ENCODE measurements at places on chromosomes 6 and 20.

DNA sequence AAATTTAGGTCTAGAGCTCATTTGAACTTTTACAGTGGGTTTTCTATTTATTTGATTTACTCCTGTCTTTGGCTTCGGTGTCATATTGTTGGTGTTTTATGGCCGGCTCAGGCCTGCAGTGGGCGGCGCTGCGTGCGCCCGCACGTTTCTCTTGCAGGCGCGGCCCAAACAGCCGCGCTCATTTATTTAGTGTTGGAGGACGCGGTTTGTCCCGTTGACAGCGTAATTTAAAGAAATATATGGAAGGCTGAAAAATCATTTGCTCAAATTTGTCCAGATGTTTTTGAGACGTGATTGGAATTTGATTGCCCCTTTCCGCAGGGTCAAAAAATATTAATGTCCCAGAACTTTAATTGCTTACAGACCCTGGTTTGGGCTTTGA, 22.1 kb downstream of the TFAP2B start:
- DNase-seq: no peak

- no peak for DNase-seq
These were observed 18.9 kb downstream of the VPS52 start for GRCh38 chr6:33252759-33253158.

DNA sequence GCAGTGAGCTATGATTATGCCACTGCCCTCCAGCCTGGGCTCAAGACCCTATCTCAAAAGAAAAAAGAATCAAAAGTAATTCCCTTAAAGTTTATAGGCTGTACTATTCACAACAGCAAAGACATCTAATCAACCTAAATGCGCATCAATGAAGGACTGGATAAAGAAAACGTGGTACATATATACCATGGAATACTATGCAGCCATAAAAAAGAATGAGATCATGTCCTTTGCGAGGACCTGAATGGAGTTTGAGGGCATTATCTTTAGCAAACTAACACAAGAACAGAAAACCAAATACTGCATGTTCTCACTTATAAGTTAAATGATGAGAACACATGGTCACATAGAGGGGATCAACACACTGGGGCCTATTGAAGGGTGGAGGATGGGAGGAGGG, 16.7 kb downstream of the ZNFX1 start:
- DNase-seq: no peak

DNA sequence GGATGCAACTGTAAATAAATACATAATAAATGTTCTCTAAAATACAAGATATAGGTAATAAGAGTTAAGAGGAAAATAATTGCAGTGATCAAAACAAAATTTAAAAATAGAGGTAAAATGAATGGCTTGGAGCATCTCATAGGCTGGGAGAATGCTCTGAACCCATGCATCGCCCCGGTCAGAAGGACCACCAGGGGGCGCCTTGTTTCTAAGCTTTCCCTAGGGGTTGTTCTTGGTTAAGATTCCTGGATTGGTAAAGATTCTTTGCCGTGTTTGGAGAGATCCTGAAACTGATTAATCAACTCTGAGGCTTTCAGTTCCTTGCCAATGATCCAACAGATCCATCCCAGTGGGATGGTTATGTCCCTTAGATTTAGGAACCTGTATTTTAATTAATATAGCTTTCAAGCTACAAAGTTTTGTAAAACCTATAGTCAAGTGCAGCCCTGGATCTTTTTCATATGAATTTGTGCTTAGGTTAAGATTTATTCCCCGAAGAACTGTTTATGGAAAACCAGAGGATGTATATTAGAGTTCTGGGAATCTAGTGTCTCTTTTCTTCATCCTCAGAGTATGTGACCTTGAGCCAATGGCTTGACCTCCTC, 45.3 kb upstream of the PRELID3B start:
- peak; percentile 90 for DNase-seq

GRCh38 chr6:31702819-31703716, at the start of gene ABHD16A:
ABHD16A (minus strand) TSS chr6:31703324; CDS start chr6:31703281, 43 bp downstream.
- DNase-seq: peak; percentile 99

GRCh38 chr6:157962601-157963302, 18.9 kb upstream of the SYNJ2 start:
- peak; percentile 50 for DNase-seq

GRCh38 chr6:45328523-45328922, 393 bp downstream of the RUNX2 start:
- DNase-seq: no peak

GRCh38 chr6:113528111-113528510, 329.0 kb upstream of the MARCKS start:
- DNase-seq: no peak

- no peak for DNase-seq
These were observed 49.6 kb upstream of the CD93 start for GRCh38 chr20:23135449-23136420.

DNA sequence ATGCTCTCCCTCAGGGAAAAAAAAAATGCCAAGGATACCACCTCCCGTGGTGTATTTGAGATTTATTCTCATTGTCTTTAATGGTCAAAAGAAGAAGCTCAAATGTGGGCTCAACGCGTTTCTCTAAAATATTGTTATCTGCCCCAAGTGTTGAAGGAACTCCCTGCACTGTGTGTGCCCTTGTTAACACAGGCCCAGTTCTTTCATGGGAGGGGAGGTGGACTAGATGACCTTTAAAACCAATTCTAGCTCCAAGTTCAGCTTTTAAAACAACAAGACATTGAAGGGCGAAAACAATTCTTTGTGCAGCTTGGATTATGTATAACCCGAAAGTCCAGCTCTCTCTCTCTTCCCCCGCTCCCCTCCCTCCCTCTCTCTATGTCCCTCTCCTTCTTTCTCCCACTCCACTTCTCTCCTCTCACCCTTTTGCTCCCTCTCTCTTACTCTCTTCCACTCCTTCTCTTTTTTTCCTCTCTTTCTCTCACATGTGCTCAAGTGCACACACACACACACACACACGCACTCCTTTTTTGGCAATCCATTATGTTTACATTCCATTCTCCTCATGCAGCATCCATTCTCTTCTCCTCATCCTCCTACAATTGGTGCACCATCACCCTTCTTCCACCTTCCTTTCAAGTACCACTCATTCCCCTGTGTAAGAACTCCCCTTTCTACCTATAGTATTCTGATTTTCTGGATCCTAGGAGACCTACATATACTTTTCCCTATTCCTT, 8.5 kb downstream of the HLA-DMB start:
- DNase-seq: no peak

DNA sequence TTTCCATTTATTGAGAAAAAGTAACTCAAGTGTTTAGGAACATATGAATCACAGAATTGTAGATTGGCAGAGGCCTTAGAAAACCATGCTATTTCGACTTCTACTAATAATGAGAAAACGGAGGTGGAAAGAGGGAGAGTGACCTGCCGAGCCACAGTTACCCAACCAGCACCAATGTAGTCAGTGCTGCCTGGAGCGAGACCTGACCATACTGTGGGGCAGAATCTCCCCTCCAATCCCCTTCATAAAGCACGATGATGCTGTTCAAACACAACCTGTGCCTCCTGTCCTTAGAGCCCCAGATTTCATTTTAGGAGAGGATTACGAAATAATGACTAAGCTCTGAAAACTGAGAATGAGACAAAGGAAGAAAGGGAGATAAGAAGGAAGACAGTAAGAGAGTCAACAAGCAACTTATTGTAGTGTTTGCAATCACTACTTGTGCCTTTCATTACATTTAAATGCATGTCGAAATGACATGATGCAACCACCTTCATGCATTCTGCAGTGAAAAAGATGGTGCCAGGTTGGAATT, 70.6 kb downstream of the ATXN1 start:
- peak; percentile 75 for DNase-seq

GRCh38 chr6:53029761-53030160, 34.7 kb upstream of the GSTA4 start:
- DNase-seq: no peak

DNA sequence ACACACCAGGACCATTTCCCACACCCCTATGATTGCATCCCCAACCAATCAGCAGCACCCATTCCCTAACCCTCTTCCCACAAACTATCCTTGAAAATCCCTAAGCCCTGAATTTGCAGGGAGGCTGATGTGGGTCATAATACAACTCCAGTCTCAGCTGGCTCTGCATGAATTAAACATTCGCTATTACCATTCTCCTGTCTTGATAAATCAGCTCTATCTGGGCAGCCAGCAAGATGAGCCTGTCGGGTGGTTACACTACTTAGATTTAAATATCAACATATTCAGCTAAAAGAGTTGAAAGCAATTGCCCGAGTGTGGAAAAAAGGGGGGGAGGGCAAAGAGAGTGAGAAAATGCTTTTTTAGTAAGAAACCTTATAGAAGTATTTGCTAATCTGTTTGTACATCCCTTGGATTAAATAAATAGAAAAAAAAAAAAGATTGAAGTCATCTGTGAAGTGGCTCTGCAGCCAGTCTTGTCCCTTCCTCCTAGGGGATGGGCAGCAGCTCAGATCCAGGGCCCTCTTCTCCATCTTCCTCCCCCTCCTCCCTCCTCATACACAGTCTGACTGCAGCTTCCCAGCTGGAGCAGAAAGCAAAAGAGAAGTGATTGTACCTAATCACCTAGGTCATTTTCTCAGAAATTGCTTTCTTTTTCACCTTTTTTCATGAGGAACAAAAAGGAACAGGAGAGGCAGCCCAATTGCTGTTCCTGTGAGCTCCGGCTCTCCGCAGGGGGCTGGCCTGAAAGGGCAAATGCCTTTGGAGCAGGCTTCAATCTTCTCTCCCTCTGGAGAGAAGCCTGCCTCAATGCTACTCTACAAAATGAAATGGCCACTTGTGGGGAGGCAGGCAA, 356.6 kb upstream of the SULF2 start:
- no peak for DNase-seq

GRCh38 chr20:32780749-32781655, 18.8 kb downstream of the DNMT3B start:
- no peak for DNase-seq

- no peak for DNase-seq
These were observed 46.1 kb downstream of the CHD6 start for GRCh38 chr20:41572010-41572572.

GRCh38 chr6:110053395-110054240, 75.5 kb downstream of the GPR6 start:
- no peak for DNase-seq

DNA sequence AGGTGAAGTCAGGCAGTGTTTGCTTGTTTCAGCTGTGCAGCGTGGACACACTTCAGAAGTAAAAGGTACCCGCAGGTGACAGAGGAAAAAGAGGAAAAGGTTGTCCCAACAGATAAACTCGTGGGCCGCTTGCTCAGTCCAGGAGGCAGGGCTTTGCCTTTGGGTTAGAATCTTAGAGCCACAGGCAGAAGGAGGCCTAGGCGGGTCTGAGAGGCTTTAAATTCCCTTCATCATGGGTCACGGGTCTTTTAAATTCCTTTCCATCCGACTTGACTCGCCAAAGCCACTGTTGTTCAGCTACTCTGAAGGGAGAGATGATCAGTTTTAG, 48.2 kb downstream of the AGPAT4 start:
- DNase-seq: no peak

- DNase-seq: no peak
These were observed 23.3 kb upstream of the CDKN1A start for GRCh38 chr6:36655085-36655724.

DNA sequence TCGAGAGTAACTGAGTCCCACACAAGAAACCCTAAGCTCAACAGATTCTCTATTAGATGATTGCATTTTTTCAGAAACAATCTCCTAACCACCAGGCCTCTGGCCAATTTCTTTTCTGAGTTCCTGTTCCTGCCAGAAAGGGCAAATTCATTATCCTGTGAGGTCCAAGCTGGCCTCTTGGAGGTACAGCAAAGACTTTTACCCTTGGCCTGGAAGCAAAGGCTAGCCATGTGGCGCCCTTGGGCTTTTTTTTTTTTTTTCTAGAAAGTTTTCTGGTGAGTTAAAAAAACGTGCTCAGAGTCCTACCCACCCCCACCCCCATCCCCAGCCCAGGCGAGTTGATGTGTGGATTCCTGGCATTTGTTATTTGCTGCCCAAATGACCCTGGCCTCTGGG, 59.0 kb upstream of the EEF1A1 start:
- peak; percentile 25 for DNase-seq

- no peak for DNase-seq
These were observed 72.2 kb upstream of the PTCHD4 start for GRCh38 chr6:48183178-48183577.

All from activated T-cell treated with anti-CD3 and anti-CD28 coated beads, Interleukin-2, amount 50 U/mL, for 48 hours (primary cell).